ENCODE measurements at places on chromosomes 4 and X.

DNA sequence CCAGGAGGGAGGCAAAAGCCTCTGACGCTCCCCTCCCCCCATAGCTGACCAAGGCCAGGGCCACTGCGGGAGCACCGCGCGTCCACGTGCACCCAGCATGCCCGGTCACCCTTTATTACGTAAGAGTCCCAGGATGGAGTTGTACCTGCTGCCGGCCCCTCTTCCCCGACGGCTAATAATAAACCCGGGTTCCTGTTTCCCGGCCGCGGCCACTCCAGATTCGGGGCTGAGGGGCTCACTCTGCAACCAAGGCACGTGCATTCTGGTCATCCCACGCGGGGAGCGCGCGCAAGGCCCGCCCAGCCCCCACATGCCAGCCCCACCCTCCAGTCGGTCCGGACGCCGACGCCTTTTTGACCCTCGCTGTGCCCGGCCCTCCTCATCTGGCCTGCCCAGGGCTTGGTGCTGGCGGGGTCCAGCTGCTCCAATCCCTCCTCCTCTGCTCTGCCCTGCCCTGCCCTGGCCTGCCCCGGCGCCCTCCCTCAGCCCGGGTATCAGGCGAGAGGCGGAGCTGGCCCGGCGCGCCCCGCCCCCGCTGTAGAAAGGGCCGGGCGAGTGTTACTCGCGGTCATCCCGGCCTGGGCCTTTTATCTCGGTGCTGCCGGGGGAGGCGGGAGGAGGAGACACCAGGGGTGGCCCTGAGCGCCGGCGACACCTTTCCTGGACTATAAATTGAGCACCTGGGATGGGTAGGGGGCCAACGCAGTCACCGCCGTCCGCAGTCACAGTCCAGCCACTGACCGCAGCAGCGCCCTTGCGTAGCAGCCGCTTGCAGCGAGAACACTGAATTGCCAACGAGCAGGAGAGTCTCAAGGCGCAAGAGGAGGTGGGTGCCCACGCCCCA lies 2.6 kb downstream of the MID1IP1 start:
- DNase-seq, result no peak

- DNase-seq, result no peak
These were observed 516.8 kb upstream of the FAM241A start for GRCh38 chr4:111628437-111628836.

GRCh38 chr4:141896687-141897086 lies 260.3 kb downstream of the IL15 start:
- DNase-seq, result no peak

DNA sequence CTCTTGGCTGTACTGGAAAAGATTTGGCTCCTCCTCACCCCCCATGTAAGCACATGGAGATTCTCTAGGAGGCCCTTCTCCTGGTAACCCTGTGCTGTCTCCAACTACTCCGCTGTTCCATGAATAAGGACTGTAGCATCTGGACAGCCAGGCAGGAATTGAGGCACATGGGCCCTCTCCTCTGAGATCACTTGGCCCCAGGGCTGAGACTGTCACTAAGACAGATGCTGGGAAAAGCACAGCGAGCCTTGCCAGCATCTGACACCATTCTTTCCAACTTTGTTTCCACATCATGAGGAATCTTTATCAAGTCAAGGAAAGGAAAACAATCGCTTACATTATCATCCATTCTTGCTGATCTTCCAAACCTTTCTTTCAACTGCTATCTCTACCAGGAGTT lies 222.6 kb upstream of the INTU start:
- DNase-seq, result no peak

DNA sequence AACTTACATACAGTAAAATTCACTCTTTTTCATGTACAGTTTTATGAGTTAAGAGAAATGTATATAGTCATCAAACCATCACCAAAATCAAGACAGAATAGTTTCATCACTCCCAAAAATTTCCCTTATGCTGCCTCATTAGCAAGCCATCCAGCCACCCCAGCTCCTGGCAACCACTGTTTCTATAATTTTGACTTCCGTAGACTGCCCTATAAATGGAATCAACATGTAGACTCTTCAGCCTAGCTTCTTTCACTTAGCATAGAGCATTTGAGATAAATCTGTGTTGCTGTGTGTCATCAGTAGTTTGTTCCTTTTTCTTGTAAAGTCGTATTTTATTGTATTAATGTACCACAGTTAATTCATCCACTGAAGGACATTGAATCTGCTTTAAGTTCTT lies 23.2 kb downstream of the HDX start:
- no peak for DNase-seq

DNA sequence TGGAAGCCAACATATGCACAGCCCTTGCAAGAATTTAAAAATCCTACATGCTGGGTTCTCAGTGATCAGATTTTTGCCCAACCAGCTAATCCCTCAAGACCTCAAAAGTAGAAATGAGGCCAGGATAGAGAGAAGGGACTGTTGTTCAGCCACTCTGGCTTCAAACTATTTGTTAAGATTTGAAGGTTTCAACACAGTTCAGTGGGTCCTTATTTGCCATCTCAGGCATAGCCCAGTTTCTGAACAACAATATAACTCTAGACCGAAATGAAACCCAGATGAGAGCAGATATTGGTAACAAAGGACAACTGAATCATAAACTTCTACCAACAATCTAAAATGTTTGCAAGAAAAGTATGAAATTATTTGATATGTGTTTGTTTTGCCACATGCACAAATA lies 237.3 kb downstream of the NR3C2 start:
- DNase-seq, result no peak

- no peak for DNase-seq
These were observed 146.8 kb downstream of the PTTG2 start for GRCh38 chr4:38106886-38107514.

- no peak for DNase-seq
These were observed 10.1 kb upstream of the CXCL8 start for GRCh38 chr4:73730292-73730691.

- no peak for DNase-seq
These were observed 20.3 kb downstream of the MEPE start for GRCh38 chr4:87853108-87853507.

DNA sequence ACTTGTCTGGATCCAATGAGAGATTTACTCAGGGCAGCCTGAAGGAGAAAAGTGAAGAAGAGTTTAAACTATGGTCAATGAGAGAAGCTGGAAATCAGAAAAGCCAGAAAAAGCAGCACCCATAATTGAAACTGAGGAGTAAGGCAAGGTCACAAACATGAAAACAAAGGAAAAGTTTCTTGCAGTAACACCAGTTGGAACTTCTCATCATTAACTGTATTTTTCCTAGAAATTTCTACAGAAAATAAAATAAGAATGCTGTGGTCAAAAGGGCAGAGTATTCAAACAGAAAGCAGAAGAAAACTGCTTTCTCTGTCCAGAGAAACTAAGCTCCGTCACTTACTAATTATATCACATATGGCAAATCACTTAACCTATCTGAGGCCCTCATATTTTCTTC lies 102.2 kb downstream of the OR13H1 start:
- DNase-seq, result no peak

GRCh38 chr4:109319156-109319555 lies 16.7 kb upstream of the COL25A1 start:
- no peak for DNase-seq

- no peak for DNase-seq
These were observed 333.4 kb upstream of the TEX13C start for GRCh38 chrX:124986284-124986683.

DNA sequence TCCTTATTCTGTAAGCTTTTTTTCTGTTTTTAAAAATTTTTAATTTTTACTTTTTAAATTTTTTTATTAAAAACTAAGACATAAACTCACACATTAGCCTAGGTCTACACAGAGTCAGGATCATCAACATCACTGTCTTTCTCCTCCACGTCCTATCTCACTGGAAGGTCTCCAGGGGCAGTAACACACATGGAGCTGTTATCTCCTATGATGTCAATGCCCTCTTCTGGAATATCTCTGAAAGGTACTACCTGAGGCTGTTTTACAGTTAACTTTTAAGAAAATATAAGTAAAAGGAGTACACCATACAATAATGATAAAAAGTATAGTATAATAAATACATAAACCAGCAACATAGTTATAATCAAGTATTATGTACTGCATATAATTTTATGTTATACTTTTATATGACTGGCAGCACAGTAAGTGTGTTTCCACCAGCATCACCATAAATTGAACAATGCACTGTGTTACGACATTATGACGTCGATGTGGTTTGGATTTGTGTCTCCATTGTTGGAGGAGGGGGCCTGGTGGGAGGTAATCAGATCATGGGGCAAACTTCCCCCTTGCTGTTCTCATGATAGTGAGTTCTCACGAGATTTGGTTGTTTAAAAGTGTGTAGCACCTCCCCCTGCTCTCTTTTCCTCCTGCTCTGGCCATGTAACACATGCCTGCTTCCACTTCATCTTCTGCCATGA lies 21.3 kb downstream of the IL15 start:
- DNase-seq, result no peak

DNA sequence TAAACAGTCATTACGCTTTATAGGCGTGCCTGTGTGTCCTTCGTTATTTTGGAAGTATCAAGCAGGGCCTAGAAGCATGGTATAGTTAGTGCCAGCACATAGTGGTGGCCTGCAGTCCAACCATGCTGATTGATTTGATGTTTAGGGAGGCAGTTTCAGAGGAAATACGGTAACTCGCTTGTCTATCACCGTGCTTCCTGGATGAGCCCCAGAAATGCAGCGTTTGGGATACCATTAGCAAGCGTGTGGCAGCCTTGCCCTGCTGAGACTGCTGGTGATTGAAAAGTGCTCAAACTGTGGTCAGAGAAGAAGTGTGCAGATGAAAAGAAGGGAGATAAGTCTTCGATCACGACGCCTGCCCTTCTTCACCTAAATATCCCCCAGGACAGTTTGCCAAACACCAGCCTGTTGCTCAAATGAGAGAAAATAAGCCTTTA lies 158.4 kb downstream of the CHIC2 start:
- DNase-seq, result no peak

DNA sequence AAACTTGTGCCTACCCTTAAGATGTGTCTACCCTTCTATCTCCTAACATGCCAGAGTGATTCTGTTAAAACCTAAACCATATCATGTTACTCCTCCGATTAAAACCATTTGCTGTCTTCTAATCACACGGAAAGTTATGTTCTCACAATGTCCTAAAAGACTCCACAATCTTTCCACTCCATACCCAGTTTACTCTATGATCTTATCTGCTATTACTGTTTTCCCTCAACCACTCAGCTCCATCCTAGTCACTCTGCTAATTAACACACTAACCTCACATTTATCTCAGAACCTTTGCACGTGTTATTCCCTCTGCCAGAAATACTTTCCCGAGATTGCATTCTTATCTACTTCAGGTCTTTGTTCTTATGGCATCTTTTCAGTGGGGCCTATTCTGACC lies 47.6 kb upstream of the UPRT start:
- DNase-seq, result no peak

GRCh38 chr4:161320377-161320776 lies 843.4 kb downstream of the FSTL5 start:
- DNase-seq, result no peak

- no peak for DNase-seq
These were observed 43.8 kb downstream of the SULT1B1 start for GRCh38 chr4:69716654-69717053.

- no peak for DNase-seq
These were observed 13.6 kb downstream of the ADAMTS3 start for GRCh38 chr4:72555377-72555831.

- DNase-seq, result no peak
These were observed 325.1 kb upstream of the IGFBP7 start for GRCh38 chr4:57435300-57435699.

DNA sequence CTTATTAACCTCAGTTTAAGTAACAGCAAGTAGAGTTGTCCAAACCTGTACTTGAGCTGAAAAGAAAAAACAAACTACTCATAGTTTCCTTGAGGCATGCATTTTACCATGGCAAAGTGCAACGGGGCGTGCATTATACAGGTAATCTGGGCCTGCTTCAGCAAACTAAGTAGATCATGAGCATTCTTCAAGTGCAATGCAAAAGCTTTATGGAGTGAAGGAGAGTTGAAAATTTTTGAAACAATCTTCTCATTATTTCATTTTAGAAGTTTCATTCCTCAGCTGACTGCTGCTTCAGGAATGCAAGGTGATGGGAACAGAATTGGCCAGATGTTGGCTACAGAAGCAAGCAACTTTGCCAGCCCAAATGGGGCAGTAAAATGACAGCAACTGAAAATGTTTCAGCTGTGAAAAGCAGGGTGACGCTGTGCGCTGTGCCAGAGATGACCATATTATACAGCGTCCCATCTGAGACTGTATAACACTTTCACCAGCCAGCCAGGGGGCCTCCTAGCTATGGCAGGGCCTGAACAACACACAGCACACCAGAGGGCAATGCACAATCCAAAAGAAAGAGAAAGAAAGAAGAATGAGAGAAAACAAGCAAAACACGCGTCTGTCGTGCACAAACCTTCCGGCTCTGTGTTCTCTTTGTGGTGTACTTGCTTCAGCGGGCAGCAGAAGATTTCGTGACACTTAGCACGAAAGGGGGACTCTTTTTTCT lies 145.5 kb upstream of the FGF13 start:
- DNase-seq, result no peak

- DNase-seq, result no peak
These were observed 43.0 kb downstream of the CXCL1 start for GRCh38 chr4:73912191-73912590.

DNA sequence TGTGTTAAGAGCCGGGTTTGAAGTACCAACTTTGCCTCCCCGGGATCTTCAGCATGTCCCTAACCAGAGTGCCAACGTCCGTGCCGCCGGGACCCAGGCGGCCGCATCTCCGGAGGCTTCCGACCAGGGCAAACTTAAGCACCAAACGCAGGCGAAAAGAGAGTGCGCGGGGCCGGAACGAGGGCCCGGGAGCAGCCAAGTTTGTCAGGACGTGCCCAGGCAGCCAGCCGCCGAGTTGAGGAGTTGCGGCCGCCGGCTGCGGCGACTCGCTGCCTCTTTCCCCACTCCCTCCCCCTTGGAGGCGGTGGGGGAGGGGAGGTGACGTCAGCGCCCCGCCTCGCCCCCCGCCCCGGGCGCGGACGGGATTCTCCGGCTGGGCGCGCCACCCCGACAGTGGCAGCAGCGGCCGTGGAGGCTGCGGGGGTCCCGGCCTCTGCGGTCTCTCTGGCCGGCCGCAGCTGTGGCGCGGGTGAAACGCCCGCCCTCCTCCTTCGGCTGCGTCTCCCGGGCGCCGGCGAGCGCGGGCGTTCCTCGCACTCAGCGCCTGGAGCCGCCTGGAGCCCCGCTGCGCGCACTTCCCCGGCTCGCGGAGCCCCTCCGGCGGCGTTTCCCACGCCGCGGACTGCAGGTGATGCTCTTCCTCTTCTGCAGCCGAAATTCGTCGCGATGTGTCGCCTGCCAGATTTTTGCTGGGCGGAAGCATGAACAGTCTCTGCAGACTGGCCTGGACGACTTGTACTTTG lies 2.9 kb upstream of the FAT1 start:
- no peak for DNase-seq

DNA sequence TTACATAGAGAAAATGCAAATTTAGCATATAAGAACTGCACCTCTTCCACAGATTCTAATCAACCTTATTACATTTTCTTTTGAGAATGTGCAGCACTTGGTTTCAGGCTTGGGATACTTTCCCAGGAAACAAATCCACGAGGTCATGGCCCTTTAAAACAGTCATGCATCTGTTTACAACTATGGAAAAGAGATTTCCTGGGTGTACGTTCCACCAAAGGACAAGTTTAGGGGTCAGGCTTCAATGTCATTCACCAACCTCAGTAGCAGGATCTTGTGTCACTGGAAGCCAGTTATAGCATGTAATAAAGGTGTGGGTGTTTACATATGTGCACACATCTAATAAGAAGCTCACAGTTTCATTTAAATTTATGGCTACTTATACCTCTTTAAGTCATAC lies 30.7 kb downstream of the EREG start:
- DNase-seq, result no peak

Data from stimulated activated CD8-positive, alpha-beta memory T cell treated with anti-CD3 and anti-CD28 coated beads, Interleukin-4, amount 100 ng/mL, for 4 hours (primary cell).